ENCODE measurements at places on chromosomes 6 and 20.

GRCh38 chr20:16917636-16918035 is 169.5 kb downstream of the OTOR start:
- no peak for DNase-seq

- peak; percentile 97 for DNase-seq
Measured at GRCh38 chr6:132084811-132085509, 133.8 kb upstream of the CCN2 start.

DNA sequence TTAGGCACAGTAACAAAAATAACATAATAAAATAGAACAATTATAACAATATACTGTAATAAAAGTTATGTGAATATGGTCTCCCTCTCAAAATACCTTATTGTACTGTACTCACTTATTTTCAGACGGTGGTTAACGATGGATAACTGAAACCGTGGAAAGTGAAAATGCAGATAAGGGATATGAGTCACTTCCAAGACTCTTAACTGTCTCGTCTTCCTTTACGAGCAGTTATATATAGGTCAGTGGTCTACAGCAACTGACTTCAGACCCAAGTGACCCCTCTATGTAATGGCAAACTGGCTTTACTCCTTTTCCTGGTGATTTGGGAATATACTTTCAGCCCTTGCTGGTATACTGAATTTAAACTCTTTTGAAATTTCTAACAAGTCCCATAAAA is 261.4 kb downstream of the SLC35F1 start:
- no peak for DNase-seq

GRCh38 chr6:160218810-160219209 is 39.8 kb downstream of the SLC22A2 start:
- no peak for DNase-seq

- no peak for DNase-seq
Measured at GRCh38 chr20:25252686-25253421, 5.0 kb downstream of the PYGB start.

DNA sequence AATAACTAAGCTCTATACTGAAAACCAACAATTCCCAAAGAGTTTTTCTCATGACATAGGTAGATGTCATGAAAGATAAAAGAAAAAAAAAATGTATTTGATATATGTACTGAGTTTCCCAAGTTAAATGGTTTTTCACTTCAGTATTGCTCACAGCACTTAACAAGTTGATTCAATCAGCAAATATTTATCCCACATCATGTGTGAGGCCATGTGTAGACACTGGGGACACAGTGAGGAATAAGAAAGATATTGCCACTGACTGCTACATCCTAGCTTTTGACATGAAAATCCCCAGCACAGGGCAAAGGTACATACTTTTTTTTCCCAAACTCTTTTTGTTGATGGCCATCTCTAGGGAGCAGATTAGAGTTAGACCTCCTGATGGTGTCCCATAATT is 25.3 kb downstream of the SPTLC3 start:
- no peak for DNase-seq
